ENCODE measurements at places on chromosomes 13 and 19. TPM values are rescaled to one million over a fixed set of nuclear protein-coding genes. Genes with fewer than 3 reads are reported as not detected.

ZNF813 gene
- 2.6 TPM for total RNA-seq

OR10H4 gene
- total RNA-seq: not detected

RAD23A gene
- 94.9 TPM for total RNA-seq

ZNF880 gene
- total RNA-seq: 17.3 TPM

LYPD3 gene
- under 0.01 TPM for total RNA-seq

All from vein endothelial cell (primary cell).